Fibroblast of villous mesenchyme (primary cell): ENCODE measurements at places on chromosomes 5 and 9. TPM values are rescaled to one million over a fixed set of nuclear protein-coding genes. Genes with fewer than 3 reads are reported as not detected.

DNA sequence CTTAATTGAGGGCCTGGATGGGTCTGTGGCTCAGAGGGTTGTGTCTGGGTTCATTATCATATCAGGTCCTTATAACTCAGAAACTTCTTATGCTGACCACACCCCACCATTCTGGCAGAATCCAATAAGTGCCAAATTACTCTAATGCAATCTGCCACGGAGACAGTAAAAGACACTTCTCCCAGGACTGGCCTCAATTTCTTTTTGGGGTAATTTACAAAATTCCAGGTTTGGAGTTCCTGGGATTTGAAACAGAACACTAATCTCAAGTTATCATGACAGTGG is 187.8 kb downstream of the GNAQ start:
- DNase-seq = no peak

DNA sequence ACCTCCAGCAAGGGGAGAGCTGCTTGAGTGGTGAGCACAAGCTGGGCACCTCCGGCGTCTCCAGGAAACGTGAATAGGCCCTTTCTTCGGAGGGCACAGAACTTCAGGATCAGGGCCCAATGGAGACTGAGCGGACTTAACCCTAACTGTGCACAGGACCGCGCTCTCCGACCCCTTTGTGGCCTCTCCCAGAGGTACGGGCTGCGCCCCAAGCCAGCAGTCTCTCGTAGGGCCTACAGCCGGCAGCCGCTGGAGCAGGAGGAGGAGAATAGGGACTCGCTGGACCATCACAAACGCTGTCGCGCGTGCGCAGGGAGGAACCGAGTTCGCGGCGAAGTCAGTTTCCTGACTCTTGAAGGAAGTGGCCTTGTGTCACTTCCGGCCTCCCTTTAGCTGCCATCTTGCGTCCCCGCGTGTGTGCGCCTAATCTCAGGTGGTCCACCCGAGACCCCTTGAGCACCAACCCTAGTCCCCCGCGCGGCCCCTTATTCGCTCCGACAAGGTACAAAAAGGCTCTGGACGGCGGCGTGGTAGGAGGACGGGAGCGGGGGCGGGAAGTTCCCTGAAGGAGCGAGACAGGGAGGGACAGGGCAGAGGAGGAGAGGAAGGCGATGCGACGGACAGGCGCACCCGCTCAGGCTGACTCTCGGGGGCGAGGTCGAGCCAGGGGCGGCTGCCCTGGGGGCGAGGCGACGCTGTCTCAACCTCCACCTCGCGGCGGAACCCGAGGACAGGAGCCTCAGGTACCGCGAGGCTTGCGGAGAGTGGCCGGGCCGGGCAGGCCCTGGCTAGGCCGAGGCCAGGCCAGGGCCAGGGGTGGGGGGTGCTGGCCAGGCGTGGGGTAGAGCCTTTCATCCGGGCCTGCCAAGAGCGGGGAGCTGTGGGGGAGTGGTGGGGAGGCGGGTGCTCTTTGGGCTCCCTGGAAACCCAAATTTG is at the start of gene BTF3:
Gene BTF3, plus strand, starts transcription at position 386 of the 936 bp plus-strand sequence. Its CDS starts 226 bp downstream, at position 612.
- peak; percentile 96 for DNase-seq

- no peak for DNase-seq
These were observed 116.4 kb upstream of the FST start for GRCh38 chr5:53364061-53364460.

- no peak for DNase-seq
These were observed 4.3 kb downstream of the EEIG1 start for GRCh38 chr9:127976498-127976897.

DNA sequence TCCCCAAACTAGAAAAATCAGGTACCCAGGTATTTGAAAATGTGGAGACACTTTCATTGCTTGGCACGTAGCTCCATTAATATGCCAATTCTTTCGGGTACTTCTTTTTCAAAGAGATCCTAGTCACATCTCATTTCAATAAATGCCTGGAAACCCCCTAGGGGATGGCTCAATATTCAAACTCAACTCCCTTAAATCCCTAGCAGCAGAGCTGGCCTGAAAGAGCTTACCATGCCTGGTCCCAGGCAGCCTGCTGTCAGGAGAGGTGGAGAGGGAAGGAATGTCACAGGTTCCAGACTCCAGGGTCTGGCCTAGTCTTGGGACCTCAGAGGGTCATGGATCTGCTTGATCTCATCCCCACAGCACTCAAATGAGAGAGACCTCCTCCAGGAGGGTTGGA is 187.1 kb downstream of the SPOCK1 start:
- DNase-seq = no peak

Gene CAMSAP1
- total RNA-seq = 23.7 and 26.1 TPM in 2 replicates

Gene C5orf34
- 3.9 and 7.8 TPM in 2 replicates for total RNA-seq

DNA sequence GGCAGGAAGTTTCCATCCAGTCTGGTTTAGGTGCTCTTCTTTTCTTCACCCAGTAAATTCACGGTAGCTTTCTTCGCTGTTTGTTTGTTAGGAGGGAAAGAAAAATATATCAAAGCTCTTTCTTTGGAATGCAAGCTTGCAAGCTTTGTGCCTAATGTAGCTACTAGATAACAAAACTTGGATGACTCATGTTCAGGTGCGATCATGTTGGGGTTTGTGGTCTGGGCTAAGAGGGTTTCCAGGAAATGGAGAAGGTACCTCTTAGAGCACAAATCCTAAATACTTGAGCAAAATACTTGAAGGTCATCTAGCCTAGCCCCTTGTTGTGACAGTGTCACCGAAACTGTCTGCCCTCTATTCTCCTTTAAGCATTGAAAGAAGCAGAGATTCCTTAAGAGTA is 17.7 kb downstream of the SRP19 start:
- DNase-seq = peak; percentile 57

GRCh38 chr5:104843822-104844221 is 1281.2 kb upstream of the NUDT12 start:
- no peak for DNase-seq

Gene IL3
- total RNA-seq = not detected in 2 replicates

- peak; percentile 9 for DNase-seq
These were observed 1263.3 kb upstream of the CDH9 start for GRCh38 chr5:28301712-28302111.

DNA sequence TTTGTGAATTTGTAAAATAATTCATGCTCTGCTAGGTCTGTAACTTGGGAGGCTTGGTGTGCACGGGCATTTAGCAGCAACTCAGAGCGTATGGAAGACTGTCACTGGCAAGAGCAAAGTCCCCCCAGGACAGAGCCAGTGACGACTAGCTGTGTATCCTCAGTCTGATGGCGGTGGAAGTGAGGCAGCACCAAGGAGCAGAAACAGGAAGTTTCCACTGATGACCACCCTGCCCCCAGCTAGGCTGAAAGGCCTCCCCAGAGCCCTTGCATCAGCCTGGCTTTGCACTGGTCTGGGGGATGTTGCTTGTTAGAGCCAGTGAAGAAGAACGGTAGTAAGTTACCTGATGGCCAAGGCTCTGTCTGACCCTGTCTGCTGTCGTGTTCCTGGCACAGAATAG is 66.8 kb upstream of the ABL1 start:
- DNase-seq = peak; percentile 31

Gene PCDHGA6
- total RNA-seq = 4.7 and 4.8 TPM in 2 replicates

- no peak for DNase-seq
These were observed 355.4 kb upstream of the PDE4D start for GRCh38 chr5:60248901-60249300.

Gene SLC1A3
- 1.3 and 4.8 TPM in 2 replicates for total RNA-seq

DNA sequence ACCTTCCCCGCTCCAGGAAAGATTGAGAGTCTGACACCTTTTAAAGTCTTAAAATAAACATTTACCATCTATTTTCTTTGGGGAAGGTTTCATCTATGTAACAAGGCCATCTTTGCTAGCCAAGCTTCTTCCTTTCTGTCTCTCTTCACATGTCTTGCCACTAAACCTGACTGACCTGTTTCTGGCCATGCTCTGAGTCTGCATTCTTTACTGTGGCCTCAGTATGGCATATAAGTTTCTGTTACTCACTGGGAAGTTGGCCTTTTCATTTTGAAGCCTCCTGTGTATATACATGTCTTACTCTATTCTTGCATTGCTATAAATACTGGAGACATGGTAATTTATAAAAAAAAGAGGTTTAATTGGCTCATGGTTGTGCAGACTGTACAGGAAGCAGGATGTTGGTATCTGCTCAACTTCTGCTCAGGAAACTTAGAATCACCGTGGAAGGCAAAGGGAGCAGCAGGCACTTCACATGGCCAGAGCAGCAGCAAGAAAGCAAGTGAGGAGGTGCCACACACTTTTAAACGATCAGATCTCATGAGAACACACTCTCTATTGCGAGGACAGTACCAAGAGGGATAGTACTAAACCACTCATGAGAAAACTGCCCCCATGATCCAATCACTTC is 48.1 kb downstream of the KCNV2 start:
- no peak for DNase-seq

- peak; percentile 5 for DNase-seq
These were observed 80.3 kb downstream of the EPB41L4A start for GRCh38 chr5:112338681-112339337.

Gene ADGRD2
- total RNA-seq = not detected in 2 replicates

Gene F2RL1
- 26.3 and 69.9 TPM in 2 replicates for total RNA-seq

DNA sequence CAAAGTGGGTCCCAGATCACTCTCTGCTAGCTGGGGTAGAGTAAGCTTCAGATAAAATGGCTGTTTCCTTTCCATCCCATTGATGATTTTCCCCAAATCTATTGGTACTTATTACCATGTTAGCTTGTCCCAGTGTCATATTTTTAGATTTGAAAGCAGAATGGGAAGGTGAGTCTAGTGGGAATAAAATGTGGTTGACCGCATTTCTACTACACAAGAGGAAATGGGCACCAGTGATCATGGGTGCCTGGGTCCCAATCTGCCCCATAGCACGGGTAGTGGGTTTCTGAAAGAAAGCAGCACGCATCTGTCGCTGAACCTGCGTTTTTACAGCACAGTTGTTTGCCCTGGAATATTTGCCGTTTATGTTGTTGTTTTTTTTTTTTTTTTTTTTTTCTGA is 20.1 kb downstream of the DAPK1 start:
- DNase-seq = no peak

DNA sequence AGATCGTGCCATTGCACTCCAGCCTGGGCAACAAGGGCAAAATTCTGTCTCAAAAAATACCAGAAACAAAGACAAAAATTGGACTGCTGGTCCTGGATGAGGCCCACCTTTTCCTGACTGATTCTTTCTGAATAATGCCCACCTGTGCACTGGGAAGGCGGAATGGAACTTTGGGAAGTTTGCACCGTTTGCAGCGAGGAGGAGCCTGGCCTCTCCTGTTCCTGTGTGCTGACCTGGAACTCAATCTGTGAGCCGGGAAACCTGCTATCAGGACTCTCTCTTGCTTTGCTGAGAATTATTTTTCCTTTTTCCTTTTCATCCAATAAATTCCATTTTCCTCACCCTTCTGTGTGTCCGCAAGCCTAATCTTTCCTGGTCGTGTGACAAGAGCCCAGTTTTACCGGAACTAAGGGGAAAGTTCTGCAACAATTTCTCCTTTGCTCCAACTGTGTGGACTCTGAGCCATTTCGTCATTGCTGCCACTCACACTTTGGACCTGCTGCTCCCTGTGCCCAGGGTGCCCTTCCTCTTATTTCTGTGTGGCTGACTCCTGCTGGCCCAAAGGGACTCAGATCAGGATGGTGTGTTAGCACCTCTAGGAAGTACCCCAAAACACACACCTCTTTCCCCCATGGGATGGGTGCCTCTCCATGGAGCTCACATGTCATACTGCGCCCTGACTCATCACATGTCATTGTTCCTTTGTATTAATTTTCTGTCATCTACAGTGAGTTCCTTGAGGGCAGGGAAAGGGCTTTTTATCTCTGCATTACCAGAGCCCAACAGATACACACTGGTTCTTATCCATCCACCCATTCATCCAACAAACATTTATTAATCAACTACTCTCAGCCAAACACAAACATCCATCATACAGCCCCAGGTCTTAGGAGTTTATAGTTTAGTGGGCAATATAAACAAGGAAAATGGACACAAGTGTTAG is 4.7 kb upstream of the GLRX start:
- no peak for DNase-seq

DNA sequence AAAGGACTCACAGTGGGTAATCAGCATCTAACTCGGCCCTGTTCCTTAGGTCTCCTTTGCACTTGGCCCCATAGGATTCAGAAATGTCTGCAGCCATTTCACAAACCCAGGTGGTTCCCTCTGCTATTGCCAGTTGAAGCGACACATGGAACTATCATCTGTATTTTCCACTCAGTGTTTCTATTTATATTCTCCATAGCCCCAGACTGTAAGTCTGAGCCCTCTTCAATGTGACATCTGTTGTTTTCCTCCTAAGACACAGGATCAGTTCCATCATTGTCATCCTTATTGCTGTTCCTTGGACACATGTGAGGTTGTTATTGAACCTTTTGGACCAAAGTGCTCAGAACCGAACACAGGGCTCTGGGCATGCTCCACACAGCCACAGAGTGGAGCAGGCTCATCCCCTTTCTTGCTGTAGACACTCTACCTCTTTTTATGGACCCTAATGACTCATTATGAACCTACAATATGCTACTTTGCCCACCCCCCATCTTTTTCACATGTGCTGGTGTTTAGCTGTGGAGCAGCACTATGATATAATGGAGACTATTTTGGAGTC is 36.4 kb downstream of the GARNL3 start:
- DNase-seq = no peak

Gene SGCD
- total RNA-seq = 13.8 and 15.1 TPM in 2 replicates

DNA sequence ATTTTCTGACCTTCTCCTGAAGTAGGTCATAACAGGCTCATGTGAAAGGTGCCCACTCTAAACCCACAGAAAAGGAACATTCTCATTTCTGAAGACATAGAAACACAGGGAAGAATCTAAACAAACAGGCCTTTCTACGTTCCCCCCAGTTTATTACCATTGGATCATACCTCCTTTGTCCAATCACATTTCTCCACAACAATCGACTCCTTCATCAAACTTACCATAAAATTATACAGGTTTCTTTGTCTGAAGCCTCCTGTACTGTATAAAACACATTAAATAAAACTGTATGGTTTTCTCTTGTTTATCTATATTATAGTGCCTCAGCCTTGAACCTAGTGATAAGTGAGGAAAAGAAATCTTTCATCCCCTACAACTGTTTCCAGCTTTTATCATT is 340.7 kb downstream of the ENC1 start:
- DNase-seq = no peak

- DNase-seq = no peak
These were observed 73.4 kb upstream of the CDH12 start for GRCh38 chr5:22926574-22926973.

GRCh38 chr5:178291969-178292825 is 59.6 kb upstream of the PHYKPL start:
- DNase-seq = no peak

GRCh38 chr9:94654165-94654894 is 15.0 kb upstream of the FBP1 start:
- DNase-seq = no peak

GRCh38 chr5:179313849-179314521 is 31.3 kb downstream of the ADAMTS2 start:
- DNase-seq = peak; percentile 95
